ENCODE measurements at places on chromosomes 1 and 21. TPM values are rescaled to one million over a fixed set of nuclear protein-coding genes. Genes with fewer than 3 reads are reported as not detected.

The MR1 gene
- total RNA-seq: 9.3 TPM

The HSPG2 gene
- 65.4 TPM for total RNA-seq

The KLHDC9 gene
- 1.7 TPM for total RNA-seq

The LCE2C gene
- not detected for total RNA-seq

The CR2 gene
- not detected for total RNA-seq

The C4BPB gene
- total RNA-seq: 1.1 TPM

The HSD11B1 gene
- total RNA-seq: not detected

The TTC24 gene
- total RNA-seq: not detected

The CDK18 gene
- total RNA-seq: 1.1 TPM

The RHD gene
- total RNA-seq: not detected

The UBASH3A gene
- total RNA-seq: 0.34 TPM

The DTL gene
- total RNA-seq: 23.2 TPM

The KIF17 gene
- 1.4 TPM for total RNA-seq

The NR1I3 gene
- not detected for total RNA-seq

The CNR2 gene
- total RNA-seq: not detected

The ANGPTL1 gene
- total RNA-seq: not detected

The NRIP1 gene
- 18.6 TPM for total RNA-seq

The FAM167B gene
- 0.84 TPM for total RNA-seq

The KCNQ4 gene
- total RNA-seq: 0.22 TPM

The KCNJ9 gene
- total RNA-seq: not detected

The EXO1 gene
- 33.7 TPM for total RNA-seq

The RAD54L gene
- 13.7 TPM for total RNA-seq

The LMX1A gene
- not detected for total RNA-seq

The THEM5 gene
- total RNA-seq: not detected

The OR14K1 gene
- not detected for total RNA-seq

The FCRL2 gene
- total RNA-seq: not detected

The NLRP3 gene
- total RNA-seq: not detected

The UMODL1 gene
- total RNA-seq: not detected

The NUDT17 gene
- 6.5 TPM for total RNA-seq

The FMOD gene
- 0.09 TPM for total RNA-seq

The PLA2G2C gene
- not detected for total RNA-seq

The USH2A gene
- not detected for total RNA-seq

The LEMD1 gene
- not detected for total RNA-seq

The TNFRSF25 gene
- 3.5 TPM for total RNA-seq

The LRRC8B gene
- 5.3 TPM for total RNA-seq

The RGS18 gene
- total RNA-seq: not detected

The TTC39A gene
- 1.1 TPM for total RNA-seq

The TRPM2 gene
- 9.4 TPM for total RNA-seq

The CELSR2 gene
- 5.8 TPM for total RNA-seq

The TPRG1L gene
- total RNA-seq: 27.0 TPM

The C1orf105 gene
- total RNA-seq: not detected

The SHE gene
- not detected for total RNA-seq

The SFT2D2 gene
- 17.8 TPM for total RNA-seq

The GPR25 gene
- total RNA-seq: not detected

The RIIAD1 gene
- not detected for total RNA-seq

The LCE2A gene
- not detected for total RNA-seq

The EPHA10 gene
- 0.77 TPM for total RNA-seq

The CFAP107 gene
- not detected for total RNA-seq

The LRRC53 gene
- not detected for total RNA-seq

The ATP1A4 gene
- not detected for total RNA-seq

The CYP4A22 gene
- total RNA-seq: not detected

The OR2L13 gene
- total RNA-seq: not detected

The LINGO4 gene
- not detected for total RNA-seq

The PPIH gene
- total RNA-seq: 63.5 TPM

The LAMB3 gene
- 25.5 TPM for total RNA-seq

The SMG5 gene
- 51.9 TPM for total RNA-seq

The DNAJC6 gene
- 4.5 TPM for total RNA-seq
